HT-29 (cell line): ENCODE measurements at places on chromosomes 2 and 18. TPM values are rescaled to one million over a fixed set of nuclear protein-coding genes. Genes with fewer than 3 reads are reported as not detected.

Gene PPP1R1C
- total RNA-seq: 0.13 TPM in 1 of 2 replicates, not detected in the other

Gene SLC23A3
- total RNA-seq: 5.9 and 9.9 TPM in 2 replicates

Gene UGT1A8
- 43.6 and 56.6 TPM in 2 replicates for total RNA-seq

Gene APOB
- total RNA-seq: not detected in 2 replicates

Gene DTNB
- total RNA-seq: 2.9 and 3.6 TPM in 2 replicates

Gene CRIM1
- 14.6 and 21.7 TPM in 2 replicates for total RNA-seq

Gene SPHKAP
- not detected in 2 replicates for total RNA-seq
